ENCODE measurements at places on chromosomes 16 and 17.

DNA sequence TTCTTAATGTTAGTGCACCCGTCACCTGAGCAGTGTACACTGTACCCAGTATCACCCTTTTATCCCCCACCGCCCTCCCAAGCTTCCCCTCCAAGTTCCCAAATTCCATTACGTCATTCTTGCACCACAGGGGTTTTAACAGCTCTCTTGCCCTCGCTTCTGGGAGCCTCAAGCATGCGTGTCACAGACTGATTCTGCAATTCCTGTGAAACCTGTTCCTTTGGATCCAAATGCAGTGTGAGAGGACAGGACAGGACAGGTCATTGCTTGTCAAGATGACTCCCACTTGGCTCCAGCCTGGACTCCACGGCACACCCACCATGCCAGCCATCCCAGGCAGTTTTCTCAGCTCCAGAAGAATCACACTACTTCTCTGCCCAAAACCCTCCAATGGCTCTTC, 44.1 kb downstream of the CYB5D2 start:
- no peak for DNase-seq

DNA sequence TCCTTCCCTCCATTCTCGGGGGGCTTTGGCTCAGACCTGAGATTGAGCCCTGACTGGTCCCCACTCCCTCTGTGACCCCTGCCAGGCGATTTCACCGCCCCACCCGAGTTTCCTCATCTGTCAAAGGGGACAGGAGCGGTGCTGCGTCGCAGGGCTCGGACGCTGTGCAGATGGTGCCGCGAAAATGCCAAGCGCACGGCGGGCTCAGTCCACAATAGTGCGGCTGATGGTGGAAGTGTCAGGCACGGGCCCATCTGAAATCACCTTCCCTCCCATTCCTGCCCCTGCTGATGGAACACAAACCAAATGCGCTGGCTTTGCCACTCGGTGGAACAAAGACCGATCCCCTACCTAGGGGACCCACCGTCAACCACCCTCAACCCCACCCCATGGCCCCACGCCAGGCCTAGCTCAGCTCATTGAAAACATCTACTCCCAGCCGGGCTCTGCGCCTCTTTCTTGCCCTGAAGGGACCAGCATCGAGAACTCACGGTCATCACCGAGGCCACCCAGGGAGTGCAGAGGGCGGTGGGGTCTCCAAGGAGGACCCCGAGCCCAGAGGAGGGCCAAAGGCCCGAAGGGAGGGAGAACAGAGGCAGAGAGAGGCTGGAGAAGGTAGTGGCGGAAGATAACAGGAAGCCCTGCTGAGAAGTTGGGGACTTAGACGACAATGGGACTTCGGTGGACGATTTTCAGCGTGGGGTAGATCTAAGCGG, 1.4 kb downstream of the CARHSP1 start:
- no peak for DNase-seq

DNA sequence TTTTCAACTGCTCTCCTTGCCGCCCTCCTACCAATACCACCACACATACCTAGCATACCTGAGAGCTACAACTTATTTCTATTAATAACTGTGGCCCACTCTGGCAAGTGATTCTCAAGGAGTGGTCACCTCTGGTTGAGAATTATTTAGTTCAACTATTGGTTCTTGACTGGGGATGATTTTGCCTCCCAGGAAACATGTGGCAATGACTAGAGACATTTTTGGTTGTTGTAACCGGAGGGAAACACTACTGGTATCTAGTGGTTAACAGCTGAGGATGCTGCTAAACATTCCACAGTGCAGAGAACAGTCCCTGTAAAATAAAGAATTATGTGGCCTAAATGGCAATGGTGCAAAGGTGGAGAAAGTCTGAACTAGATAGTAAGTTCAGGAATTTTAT, 96.7 kb downstream of the TRIM37 start:
- no peak for DNase-seq

GRCh38 chr16:28986492-28986891, 1.6 kb downstream of the LAT start:
- DNase-seq = no peak

GRCh38 chr17:1820528-1821252, 9.0 kb downstream of the SMYD4 start:
- DNase-seq = no peak

DNA sequence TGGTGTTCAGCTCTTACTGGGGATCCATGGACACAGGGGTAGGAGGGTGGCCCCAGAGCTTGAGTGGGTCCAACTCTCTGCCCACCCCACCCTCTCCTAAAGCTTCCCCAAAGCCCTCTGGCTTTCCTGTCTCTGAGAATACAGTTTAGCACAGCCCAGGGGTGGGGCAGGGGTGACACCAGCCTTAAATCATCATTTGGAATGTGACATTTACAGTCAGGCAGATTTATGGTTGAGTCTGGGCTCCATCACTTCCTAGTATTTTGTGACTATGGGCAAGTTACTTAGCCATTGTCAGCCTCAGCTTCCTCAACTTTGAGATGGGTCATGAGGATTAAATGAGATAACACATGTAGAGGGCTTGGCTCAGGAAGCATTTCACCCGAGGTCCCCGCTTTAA, 193.1 kb upstream of the IRX6 start:
- no peak for DNase-seq

DNA sequence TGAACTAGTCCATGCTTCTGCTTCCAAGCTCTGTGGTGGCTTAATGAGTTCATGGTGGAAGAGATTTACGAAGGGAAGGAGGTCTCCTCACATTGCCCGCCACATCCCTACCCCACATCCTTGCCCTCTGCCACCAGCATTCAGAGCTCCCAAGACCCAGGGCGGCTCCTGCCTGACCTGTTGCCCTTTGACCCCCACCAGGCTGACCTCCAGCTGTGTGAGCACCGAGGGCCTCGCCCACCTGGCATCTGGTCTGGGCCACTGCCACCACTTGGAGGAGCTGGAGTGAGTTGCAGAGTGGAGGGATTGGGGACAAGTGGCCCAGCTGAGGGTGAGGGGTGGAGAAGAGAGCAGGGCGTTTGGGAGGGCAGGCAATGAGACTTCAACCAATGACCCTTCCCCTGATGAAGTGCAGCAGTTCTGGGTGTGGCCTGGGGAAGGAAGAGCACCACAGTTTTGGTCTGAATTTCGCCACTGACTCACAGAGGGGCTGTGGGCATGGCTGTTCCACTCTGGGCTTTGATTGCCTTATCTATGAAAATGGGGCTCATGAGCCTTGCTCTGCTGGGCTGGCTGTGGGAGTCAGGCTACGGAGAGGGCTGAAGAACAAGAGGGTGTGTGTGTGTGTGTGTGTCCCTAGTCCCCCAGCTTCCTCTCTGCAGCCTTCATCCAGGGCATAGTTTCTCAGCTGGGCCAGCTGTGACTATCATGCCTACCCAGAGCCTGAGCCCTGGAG, 22.6 kb upstream of the CPNE2 start:
- no peak for DNase-seq

DNA sequence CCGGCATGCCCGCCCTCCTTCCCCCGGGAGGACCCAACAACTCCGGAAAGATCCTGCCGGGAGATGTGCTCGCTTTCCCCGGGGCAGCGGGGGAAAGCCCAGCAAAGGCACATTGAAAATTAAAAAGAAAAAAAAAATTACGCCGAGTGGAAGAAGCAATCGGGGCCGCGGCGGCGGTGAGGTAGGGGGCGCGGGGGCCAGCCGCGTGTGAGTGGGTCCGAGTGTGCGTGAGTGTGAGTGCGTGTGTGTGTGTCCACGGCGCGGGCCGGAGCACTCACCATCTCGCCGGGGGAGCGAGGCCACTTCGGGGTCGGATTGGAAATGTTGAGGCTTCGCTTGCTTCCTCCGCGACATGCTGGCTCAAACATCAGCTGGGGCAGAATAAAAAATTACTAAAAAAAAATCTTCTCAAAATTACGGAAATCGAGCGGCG, at the start of gene SALL1:
Gene SALL1, minus strand, starts transcription at position 383 of the 433 bp plus-strand sequence. Its CDS starts 29 bp downstream, at position 354.
- DNase-seq = no peak

GRCh38 chr16:77662246-77662645, 60.1 kb upstream of the NUDT7 start:
- no peak for DNase-seq

GRCh38 chr17:50328363-50329325, 17.3 kb upstream of the XYLT2 start:
- DNase-seq = no peak

All from NCI-H1417 treated with DMSO at 0.1 percent for 48 hours (cell line).